ENCODE measurements at places on chromosomes 11 and 22.

- peak; percentile 22 for DNase-seq
Observed at GRCh38 chr11:80521592-80521991, 1080.8 kb upstream of the TENM4 start.

DNA sequence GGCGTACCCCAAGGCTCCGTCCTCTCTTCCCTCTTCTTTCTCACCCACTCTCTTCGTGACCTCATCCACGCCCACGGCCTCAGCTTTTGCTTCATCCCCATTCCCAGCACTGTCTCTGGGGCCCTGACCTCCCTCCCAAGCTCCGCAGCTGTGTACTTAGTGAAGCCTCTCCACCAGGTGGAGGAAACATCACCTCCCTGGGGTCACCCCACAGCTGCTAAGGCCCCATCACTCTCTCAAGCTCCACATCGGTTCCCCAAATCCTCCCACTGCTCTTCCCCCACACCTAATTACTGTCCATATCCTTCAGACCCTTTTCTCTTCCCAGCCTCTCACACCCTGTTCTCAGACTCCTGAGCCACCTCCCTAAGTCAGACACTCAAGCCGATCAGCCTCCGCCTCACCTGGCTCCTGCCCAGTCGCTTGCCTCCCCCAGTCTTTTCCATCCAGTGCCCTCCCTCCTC lies 7.9 kb upstream of the SYT7 start:
- DNase-seq: no peak

- peak; percentile 54 for DNase-seq
Observed at GRCh38 chr11:68120273-68121066, 718 bp downstream of the CHKA start.

DNA sequence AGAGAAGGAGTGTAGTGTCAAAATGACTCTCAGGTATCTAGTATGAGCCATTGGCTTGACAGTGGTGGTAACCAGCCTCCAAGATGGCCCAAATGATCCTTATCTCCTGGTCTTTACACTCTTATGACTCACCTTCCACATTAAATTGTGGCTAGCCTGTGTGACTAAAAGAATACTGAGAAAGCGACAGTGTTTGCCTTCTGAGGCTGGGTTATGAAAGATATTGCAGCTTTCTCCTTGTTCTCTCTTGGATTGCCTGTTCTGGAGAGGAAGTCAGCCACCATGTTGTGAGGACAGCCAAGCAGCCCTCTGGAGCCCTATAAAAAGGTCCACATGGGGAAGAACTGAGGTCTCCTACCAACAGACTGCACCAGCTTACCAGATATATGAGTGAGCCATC lies 15.8 kb downstream of the C11orf71 start:
- no peak for DNase-seq

DNA sequence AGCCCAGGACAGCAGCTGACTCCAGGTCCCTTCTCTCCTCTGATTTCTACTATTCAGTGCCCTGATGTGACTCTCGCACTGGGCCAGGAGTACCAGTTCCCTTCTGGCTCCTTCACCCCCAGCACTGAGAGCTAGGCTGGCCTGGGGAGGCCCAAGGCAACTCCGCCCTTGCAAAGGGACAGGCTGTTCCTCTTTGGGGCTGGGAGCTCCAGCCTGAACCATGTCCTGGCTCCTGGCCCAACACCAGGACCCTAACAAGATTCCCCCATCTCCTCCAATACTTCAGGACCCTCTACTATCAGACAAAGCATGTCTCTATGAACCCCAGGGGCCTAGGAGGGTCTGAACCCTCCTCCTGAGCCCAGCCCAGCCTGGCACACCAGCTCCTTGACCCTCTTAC lies 12.5 kb downstream of the CREB3L1 start:
- no peak for DNase-seq

DNA sequence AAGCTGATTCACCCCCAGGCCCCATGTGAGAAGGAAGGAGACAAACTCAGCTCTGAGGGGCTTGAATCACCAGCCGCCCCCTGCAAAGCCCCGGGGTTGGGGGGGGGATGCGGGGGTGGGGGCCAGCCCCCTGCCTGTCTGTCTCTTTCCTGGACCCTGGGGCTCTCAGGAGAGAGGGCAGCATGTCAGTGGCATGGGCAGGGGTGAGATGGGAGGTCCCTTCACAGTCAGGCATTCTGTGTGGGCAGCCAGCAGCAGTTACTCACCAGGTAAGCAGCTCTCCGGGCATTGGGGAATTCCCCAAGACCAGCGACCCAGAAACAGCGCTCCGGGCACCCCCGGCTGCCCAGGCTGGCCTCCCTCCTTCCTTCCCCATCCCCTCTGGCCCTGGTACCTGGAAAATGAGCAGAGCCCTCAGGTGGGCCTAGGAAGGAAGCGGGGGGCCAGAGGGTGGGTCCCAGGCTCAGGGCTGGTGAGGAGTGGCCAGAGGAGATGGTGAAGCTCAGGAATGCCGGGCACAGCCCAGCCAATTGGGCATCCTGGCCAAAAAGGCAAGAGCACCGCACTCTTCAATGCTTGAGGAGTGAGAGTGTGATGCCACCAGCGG lies 4.2 kb upstream of the LIF start:
- DNase-seq: no peak

- DNase-seq: peak; percentile 98
Observed at GRCh38 chr11:66720223-66720898, 8.7 kb downstream of the SPTBN2 start.

GRCh38 chr11:11155962-11156815 lies 196.9 kb downstream of the CSNK2A3 start:
- DNase-seq: no peak

GRCh38 chr11:116061322-116061721 lies 557.1 kb upstream of the CADM1 start:
- no peak for DNase-seq

DNA sequence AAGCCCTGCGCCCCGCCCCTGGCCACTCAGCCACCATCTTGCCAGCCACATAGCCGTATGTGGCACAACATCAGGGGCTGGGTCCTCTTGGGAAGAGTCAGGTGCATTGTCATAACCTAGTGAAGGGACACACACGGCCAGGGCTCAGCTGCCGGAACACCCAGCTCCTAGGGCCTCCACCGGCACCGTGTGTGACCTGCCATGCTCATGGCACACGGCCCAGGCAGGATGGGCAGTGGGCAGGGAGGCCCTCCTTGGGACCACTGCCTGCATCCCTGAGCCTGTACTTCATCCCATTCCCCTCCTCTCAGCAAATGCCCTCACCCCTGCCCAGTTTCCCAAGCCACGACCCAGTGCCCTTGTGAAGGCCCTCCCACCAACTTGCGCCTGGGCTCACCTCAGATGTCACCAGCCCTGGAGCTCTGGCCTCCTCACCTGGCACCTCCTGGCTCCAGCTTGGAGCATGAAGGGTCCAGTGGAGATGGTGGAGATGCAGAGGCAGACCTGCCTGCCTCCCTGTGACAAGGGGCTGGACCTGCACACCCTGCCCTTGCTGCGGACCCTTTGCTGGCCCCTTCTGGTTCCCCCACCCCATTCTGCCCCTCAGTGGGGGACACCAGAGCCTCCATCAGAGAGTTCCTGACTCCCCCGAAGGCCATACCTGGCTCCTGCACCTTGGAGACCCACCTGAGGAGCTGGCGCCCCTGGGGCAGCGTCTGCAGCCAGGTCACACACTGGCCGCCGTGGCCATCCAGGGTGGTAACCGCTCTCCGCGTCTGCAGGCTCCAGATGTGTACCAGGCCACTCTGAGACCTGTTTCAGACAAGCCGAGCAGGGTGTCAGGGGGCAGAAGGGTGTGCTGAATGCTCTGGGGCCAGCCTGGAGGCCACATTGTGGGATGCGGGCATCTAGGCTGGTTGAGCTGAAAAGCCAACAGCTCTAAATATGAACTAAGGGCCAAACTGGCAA lies 34.5 kb downstream of the GNB1L start:
- DNase-seq: no peak

DNA sequence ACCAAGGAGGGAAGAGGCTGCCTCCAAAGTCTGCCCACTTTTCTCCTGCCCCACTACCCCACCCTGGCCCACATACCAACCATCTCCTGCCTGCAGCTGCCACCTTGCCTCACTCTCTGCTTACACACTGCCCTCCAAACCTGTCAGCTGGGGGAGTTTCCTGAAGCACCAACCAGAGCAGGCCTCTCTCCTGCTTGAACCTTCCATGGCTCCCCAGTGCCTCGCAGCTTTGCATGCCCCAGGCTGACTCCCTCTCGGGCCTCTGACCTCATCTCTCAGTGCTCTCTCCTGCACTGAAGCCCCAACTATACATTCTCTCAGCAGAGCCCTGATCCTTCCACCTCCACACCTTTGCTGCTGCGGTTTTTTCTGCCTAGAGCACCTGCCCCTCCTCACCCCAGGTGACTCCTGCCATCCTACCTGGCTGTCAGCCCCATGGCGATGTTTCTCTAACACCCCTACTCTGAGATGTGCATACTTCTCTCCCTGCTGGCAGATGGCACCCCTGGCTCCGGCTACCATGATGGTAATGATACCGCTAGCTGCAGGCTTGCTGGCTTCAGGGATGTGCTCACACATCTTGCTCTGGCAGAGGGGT lies 43.5 kb downstream of the MN1 start:
- DNase-seq: no peak

GRCh38 chr11:77117492-77117891 lies 10.6 kb upstream of the MYO7A start:
- no peak for DNase-seq

GRCh38 chr11:73239571-73240189 lies 21.6 kb downstream of the P2RY2 start:
- no peak for DNase-seq

DNA sequence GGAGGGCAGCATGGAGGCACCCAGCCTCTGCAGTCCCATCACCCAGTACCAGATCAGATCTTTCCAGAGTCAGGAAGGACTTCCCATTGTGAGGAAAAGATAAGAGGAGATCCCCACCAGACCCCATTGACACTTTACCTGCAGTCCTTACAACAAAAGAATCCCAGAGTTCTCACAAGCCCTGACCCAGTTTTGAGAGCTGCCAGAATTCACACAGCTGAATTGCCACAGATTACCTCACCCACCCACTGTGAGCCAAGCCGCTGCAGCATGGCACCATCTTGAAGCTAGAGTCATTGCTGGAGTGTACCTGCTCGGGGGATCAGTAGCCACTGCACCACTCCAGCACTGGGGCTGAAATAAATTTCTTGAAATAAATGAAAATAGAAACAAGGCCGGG lies 91.8 kb upstream of the UBASH3B start:
- DNase-seq: no peak

DNA sequence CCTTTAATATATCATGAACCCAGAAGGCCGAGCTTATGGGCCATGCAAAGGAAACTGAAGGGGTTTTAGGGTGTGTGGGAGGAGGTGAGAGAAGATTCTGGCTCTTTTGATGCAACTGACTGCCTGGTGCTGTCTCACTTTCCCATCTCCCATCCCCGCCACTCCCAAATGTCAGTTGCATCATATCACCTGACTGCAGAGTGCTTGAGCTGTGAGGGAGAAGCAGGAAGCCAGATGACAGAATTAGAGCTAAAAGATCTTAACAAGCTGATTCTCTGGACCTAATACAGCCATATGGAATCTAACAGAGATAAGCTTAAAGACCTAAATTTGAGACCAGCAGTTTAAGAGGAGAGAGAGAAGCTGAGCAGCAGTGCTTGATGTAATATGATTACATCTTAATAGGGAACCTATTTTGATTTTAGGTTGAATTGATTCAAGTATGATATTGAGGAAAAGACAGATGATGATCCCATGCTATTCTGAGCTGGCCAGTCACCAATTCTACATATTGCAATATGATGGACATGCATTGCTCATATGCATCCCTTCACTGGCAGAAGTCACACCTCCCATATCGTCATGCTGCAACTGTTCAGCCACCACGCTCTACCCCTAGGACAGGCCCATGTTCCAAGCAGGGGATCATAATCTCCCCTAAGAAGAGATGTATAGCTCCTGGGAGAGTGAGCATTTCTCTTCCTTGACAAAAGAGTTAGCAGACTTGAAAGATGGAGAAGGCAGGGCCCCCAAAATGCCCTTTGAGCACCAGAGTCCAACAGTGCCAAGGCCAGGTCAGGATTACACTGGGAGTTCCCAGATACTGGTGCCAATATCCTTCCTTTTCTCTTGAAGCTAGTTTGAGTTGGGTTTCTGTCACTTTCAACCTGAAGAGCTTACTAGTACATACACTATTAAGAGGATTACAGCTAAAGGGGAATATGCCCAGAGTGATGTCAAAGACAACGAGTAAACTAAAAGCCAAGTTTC lies 44.9 kb downstream of the PLEKHA7 start:
- DNase-seq: no peak

GRCh38 chr11:120205596-120206161 lies 5.2 kb upstream of the OAF start:
- no peak for DNase-seq

- DNase-seq: no peak
Observed at GRCh38 chr11:32466279-32466915, 31.1 kb upstream of the WT1 start.

DNA sequence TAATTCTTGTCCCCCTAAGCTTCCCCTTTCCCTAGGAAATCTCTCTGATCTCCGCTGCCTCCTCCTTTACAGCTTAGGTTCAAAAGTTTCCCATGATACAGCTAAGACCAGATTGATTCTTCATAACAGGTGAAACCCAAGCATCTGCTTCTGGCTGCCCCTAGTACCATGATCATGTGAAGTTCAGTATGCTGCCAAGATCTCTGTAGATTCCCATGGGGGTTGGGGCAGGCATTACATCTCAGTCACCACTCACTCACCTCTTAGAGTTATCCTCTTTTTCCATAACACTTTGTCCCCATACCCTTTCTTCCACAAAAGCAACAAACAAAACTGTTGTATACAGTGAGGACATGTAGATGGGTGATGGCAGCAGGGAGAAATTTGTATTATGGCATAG lies 44.0 kb downstream of the RRP8 start:
- DNase-seq: no peak

- no peak for DNase-seq
Observed at GRCh38 chr11:112965656-112966055, 4.4 kb downstream of the NCAM1 start.

GRCh38 chr11:5476186-5476819 lies 12.2 kb upstream of the OR52D1 start:
- peak; percentile 7 for DNase-seq

GRCh38 chr11:64868904-64869570 lies 9.4 kb downstream of the EHD1 start:
- DNase-seq: no peak

GRCh38 chr11:96197801-96198701 lies 144.9 kb downstream of the MAML2 start:
- DNase-seq: no peak

- DNase-seq: peak; percentile 66
Observed at GRCh38 chr11:97743205-97743742, 1277.5 kb upstream of the CNTN5 start.

- no peak for DNase-seq
Observed at GRCh38 chr11:79050786-79051185, 390.0 kb downstream of the TENM4 start.

Measured in T47D (cell line).